ENCODE measurements at places on chromosomes 12 and 14.

GRCh38 chr14:71905860-71906259 lies 26.4 kb upstream of the RGS6 start:
- DNase-seq = no peak

GRCh38 chr12:76103958-76104357 lies 19.5 kb upstream of the NAP1L1 start:
- DNase-seq = no peak

DNA sequence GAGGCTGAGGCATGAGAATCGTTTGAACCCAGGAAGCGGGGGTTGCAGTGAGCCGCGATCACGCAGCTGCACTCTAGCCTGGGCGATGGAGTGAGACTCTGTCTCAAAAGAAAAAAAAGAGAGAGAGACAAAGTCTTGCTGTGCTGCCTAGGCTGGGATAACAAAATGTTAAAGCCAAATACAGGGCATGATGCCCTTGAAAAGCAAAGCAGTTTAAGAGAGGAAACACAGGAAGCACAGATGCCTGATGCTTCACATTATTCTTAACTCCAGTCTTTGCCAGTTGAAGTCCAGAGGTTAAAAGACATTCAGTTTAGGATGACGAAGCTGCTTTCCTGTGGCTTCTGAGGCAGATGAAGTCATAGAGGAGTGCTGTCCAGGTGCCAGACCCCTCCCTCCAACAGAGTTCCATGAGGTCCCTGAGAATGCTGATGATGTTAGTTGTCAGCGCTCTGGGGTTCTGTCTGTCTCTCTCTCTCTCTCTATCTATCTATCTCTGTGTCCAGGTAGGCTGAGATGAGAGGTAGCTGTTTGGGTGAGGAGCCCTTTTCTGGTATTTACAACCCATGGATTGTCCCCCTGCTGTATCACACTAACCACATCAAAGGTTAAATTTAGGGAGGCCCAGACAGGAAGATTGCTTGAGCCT lies 4.9 kb upstream of the MRPL52 start:
- no peak for DNase-seq

DNA sequence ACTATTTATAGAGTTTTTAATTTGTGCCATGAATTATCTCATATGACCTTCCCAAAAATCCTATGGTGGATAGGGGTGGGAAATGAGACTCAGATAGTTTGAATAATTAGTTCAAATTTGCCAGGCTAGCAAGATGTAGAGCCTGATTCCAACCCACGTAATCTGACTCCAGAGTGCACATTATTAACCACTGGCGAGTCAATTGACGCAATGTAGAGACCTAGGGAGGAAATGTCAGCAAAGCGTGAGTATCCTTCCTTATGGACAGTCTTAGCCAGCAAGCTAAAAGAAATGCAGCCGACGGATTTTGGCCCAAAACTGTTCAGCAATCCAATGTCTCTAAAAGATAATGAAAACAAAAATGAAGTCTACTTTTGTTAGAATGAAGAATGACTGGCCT lies 193.3 kb upstream of the KRR1 start:
- no peak for DNase-seq

DNA sequence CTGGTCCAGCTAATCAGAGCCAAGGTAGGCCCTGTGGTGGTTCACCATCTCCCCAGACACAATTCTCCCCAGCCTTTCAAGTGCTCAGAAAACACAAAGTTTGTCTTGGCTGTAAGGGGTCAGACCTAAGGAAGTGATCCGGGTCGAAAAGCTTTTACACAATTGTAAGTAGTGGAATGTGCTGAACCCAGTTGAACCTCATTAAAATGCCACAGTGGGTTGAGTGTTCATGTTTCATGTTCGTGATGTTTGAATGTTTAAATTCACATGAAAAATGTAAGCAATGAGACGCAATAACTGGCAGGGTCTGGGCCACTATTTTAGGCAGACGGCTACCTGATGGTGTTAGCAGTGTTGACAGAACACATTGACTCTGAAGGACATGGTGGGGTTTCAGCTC lies 60.9 kb upstream of the JDP2 start:
- no peak for DNase-seq

GRCh38 chr12:94712815-94713515 lies 62.6 kb upstream of the TMCC3 start:
- DNase-seq = no peak

DNA sequence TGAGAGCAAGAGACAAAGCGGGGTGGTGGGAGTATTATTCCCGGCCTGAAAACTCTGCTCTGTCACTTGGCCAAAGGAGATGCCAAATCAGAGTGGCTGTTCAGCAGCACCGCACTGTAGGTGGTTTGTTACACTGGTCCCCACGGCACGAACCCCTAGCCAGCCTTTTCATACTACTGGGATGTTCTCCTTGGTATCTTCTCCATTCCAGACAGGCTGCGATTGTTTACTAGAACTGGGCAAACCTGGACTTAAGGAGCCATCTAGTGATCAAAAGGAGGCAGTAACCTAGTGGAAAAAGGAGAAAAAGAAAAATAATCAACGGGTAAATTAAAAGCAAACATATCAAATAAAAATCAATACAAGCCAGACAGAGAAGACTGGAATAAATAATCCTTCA lies 58.9 kb upstream of the TMTC2 start:
- DNase-seq = no peak

GRCh38 chr14:74984236-74985027 lies 18.3 kb upstream of the EIF2B2 start:
- no peak for DNase-seq

DNA sequence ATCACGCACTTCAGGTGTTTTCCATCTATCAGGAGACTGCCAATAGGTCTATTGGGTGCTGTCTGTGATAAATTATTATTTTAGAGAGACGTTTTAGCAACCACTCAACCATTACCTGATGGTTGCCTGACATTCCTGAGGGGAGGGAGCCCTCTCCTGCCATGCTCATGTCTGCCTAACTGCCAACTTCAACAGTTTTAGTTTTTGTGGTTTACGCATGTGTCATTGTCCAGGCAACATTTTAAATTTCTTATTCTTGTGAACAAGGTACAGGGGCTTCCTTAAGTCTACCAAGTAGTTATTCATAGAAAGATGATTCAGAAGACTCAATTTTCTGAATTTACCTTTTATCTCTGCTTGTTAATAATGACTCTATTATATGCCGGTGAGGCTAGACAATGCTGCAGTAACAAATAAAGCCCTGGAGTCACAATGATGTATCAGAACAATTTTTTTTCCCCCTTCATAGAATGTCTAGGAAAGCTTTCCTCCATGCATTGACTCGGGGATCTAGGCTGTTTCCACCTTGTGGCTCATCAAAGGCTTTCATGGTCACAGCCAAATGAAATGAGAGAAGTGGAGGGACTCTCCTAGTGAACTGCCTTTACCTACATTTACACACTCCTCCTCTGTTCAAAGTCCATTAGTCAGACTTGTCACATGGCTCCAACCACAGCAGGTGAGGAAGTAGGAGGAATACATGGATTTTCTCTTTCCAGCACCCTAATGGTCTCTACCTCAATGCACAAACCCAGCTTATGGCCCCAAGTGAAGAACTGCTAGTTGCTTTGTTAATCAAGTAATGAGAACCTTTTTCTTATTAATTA lies 225.8 kb downstream of the CRADD start:
- no peak for DNase-seq

- DNase-seq = no peak
Measured at GRCh38 chr12:14479004-14479403, 88.7 kb downstream of the PLBD1 start.

DNA sequence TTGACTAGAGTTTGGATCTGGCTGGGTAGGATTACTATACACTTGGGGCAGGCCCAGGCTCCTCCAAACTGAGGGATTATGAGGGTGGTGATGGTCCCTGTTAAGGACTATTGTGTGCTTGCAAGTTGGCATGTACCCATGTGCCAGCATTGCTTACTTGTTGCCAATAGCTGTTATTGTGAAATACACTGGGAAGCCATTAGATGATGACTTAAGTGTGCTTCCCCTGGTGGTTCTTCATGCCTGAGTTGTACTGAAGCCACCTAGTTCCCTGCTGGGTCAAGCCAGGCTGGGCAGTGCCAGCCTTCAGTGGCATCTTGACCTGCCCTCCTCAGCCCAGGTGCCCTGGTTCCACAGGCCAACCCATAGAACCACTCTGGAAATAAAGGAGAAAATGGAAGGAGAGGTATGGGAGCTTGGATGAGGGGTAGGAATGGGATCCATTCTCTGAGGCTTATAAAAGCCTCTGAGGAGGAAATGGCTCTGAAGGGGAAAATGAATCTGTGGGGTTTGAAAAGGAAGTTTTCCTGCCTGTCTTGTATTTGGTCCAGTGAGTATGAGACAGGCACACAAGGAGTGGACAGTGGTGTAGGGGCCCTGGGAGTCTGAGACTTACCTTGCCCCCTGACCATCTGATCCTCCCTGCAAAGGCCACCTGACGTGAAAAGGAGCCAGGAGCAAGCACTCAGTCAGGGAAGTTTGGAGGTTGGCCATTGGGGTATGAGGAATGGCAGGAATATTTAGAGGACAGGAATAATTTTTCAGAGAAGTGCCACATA lies 724 bp downstream of the LTB4R start:
- no peak for DNase-seq

- DNase-seq = no peak
Measured at GRCh38 chr12:44960856-44961255, 84.7 kb upstream of the NELL2 start.

GRCh38 chr12:70080566-70080965 lies 162.7 kb upstream of the CNOT2 start:
- DNase-seq = no peak

DNA sequence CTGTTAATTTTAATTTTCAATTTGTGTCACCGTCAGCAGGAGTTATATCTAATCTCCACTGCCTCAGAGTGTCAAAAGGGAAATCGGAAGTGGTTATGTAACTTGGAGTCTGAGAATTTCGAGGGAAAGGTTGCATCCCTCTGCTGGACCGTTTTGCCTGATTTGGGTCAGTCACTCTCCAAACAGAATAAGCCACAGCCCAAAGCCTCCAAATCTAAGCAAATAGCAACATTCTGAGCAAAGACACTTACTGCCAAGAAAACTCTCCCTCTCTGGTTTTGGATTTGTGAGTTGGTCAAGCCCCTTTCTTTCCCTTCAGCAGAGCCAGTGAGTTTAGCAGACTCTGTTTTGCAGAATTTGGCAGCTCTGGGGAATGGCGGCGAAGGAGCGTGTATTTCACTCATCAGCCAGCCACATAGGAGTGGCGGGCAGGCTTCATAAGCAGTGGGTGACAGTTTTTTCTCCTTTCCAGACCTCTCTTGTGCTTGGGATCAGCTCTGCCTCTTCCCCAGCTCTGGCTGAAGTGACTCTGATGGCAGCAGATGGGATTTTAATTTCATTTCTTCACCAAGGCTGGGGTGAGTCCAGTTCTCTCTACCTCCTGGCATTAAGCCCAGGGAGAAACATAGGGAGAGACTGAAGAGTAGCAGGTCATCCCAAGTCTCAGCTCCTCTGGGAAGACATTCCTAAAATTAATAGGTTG lies 218.7 kb upstream of the NOS1 start:
- DNase-seq = no peak

DNA sequence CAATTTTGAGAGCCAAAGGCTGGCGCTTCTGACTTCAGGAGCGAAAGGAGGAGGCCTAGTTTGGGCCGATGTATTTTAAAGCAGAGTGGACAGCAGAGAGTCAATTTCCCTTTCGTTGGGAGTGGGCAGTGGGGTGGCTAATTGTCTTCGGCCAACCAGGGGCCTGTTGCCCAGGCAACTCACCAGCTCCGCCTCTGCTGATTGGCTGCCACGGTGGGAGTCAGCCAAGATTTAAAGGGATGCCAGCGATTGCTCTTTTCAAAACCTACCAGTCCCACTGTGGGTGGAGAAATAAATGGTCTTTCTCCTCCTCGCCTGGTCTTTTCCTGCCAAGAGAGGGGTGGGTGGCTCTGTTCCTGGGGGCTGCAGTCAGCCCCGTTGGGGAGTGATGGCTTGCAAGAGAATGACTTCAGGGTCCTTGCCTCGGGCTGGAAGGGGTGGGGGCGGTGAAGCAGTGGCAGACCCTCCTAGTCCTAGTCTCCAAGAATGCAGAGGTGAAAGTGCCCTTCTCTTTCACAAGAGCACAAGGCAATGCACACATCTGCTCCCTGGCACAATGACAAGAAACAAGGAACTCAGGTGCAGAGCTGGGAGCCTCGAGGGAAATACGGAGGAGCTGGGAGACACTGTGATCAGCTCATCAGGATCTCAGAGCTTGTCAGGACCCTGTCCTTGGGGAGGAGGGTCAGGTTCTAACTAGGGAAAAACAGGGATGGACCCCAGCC lies 37.7 kb downstream of the RASAL1 start:
- no peak for DNase-seq

DNA sequence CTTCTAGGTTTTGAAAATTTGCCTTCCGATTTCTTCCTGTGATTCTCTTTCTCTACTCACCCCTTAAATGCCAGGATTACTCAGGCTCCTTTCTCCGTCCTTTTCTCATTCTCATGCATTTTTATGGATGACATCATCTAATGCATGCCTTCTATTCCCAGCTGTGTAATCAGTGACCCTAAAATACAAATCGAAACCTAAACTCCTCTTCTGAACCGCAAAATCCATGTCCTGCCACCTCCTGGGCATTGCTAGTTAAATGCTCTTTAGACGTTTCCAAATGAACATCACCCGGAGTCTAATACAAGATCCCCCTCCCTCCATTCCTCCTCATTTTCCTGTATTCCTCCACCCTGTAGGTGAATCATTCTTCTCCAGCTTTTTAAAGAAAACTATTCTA lies 1703.1 kb upstream of the FLRT2 start:
- no peak for DNase-seq

DNA sequence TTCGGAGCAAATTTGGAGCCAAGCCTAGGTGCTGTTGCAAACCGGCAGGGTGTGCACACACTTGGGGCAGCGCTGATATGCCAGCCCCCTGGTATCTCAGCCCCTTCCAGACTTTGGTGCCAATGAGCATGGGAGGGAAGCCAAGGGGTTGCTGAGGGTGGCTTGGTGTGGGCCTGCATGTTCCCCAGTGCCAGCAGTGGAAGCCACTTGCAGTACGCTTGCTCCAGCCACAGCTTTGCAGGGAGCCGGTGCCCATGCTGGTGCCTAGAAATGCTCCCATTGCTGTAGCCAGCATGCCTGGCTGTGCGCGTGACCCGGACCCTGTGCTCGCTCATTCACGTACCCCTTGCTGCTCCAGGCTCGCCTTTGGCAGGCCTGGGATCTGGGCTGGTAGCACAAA lies 67.1 kb upstream of the DNM1L start:
- DNase-seq = no peak

- DNase-seq = no peak
Measured at GRCh38 chr14:60087668-60088067, 4.1 kb upstream of the PCNX4 start.

DNA sequence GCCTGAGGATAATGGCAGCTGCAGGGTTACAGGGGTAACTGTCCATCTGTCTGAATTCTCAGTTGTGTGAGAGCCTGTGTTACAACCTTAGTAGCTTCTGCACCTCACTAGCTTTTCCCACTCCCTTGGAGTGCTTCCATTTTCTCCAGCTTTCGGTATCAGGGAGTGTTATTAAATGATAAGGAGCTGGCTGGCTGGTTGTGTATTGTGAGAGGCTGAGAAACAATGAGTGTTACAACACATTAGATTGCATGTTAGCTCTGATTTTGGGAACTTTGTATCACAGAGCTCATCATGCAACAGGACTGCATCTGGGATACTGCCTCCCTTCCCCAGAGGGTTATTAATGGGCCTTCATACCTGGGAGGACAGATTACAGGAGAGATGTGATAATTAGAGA lies 723.7 kb downstream of the DIO2 start:
- no peak for DNase-seq

GRCh38 chr14:44211718-44212117 lies 295.4 kb downstream of the FSCB start:
- DNase-seq = no peak

All from activated naive CD8-positive, alpha-beta T cell treated with anti-CD3 and anti-CD28 coated beads for 36 hours (primary cell).